Osteoblast (primary cell): ENCODE measurements at places on chromosomes 16 and 17. TPM values are rescaled to one million over a fixed set of nuclear protein-coding genes. Genes with fewer than 3 reads are reported as not detected.

- peak; percentile 46 for DNase-seq
These were observed 31.1 kb downstream of the ST3GAL2 start for GRCh38 chr16:70407811-70408274.

DNA sequence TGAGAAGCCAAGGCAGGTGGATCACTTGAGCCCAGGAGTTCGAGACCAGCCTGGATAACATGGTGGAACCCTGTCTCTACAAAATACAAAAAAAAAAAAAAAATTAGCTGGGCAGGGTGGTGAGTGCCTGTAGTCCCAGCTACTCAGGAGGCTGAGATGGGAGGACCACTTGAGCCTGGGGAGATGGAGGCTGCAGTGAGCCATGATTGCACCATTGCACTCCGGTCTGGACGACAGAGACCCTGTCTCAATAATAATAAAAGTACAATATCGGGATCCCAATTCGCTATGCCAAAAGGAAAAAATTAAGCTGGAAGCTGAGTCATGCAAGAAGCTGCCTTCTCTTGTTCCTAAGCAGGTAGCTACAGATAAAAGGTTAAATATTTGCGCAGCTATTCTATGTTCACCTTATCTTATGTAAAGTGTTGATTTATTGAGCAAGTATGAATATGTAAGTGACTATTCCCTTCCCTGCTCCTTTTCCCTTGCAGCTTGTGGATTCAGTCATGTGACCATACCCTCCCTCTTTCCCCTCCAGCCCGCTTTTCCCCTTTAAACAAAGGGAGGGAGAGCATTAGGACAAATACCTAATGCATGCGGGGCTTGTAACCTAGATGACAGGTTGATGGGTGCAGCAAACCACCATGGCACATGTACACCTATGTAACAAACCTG is 112.0 kb downstream of the LITAF start:
- DNase-seq: no peak

DNA sequence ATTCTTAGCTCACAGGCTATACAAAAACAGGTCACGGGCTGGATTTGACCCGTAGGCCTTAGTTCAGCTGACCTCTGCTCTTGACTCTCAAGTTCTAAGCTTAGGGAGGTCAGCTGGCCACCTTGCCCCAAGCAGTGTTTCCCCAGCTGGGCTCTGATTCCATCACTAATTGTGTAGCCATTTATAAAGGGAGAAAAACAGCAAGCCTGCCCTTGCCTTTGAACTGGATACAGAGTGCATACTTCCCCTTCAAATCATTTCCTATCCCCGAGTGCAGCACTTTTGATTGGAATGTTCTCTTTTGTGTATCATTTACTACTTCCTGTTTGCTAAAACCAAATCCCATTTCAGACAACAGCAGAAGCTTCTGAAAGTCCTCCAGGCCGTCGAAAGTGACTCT is 153.6 kb downstream of the KATNIP start:
- DNase-seq: no peak

- DNase-seq: peak; percentile 85
These were observed 72.1 kb downstream of the SOCS1 start for GRCh38 chr16:11183951-11184350.

DNA sequence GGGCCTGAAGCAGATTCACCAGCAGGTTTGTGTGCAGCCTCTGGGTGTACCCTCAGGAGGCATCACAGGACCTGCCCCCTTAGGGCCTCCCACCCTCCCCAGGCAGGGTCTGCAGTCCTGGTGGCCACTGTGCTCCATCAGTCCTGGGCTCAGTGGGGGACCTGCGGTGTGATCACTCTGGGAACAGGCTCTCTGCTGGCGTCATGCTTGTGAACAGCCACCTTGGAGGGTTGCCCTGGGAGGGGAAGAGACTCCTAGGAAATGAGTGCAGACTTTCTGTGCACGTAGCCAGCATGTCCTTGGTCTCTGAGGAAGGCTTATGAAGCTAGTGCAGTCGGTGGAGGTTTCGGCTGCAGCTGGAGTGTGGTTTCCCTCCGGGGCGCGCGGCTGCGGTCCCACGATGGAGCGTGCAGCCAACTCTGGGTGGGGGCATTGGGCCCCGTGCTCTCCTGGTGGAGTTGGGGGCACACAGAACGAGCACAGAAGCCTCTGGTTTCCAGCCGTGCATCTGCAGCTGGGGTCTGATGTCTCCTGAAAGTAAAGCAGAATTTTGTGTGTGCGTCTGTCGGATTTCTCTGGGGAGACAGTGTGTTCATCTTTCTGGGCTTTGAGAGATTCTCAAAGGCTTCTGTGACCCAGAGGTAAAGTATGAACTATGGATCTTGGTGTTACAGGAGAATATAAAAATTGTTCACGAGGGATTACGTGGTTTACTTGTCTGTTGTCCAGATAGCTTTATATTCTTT is 68.1 kb upstream of the ZNF750 start:
- no peak for DNase-seq

DNA sequence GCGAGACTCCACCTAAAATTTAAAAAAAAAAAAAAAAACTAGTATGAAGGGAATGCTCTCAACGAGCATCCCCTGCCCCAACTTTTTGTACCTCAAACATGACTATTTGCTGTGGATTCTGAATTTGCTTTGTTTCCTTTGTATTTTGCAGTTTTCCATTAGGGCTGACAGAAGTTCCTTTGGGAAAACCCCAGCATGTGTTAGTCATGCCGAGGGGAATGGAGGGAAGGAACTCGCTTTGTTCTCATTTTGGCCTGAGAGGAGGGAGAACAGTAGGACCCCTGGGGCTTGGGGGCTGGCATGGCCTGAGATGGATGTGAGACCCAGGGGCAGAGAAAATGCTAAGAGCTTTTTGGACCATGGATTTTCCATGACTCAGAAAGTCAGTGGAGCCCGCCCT is 20.5 kb downstream of the KRT9 start:
- DNase-seq: peak; percentile 72

GRCh38 chr16:13397126-13397525 is 495.7 kb downstream of the SHISA9 start:
- no peak for DNase-seq

DNA sequence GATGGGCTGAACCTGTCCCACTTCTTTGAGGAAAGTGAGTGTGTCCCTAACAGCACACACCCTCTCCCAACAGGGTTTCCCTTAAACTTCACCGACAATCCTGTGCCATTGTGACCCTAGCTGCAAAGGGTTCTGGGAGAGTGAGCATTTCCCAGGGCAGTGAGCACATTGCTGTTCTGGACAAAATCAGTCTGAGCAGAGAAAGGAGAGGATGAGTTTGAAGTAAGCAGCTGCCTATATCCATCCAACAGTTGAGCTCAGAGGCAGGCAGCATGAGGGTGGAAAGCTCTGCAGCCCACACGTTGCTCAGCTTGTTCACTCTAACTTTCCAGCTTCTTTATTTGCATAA is 296.5 kb upstream of the MAF start:
- DNase-seq: no peak

GRCh38 chr16:88814144-88814502 is 2.4 kb upstream of the APRT start:
- DNase-seq: no peak

GRCh38 chr16:918741-919657 is 51.8 kb downstream of the LMF1 start:
- DNase-seq: no peak

GRCh38 chr16:76213860-76214259 is 63.3 kb upstream of the CNTNAP4 start:
- DNase-seq: no peak

DNA sequence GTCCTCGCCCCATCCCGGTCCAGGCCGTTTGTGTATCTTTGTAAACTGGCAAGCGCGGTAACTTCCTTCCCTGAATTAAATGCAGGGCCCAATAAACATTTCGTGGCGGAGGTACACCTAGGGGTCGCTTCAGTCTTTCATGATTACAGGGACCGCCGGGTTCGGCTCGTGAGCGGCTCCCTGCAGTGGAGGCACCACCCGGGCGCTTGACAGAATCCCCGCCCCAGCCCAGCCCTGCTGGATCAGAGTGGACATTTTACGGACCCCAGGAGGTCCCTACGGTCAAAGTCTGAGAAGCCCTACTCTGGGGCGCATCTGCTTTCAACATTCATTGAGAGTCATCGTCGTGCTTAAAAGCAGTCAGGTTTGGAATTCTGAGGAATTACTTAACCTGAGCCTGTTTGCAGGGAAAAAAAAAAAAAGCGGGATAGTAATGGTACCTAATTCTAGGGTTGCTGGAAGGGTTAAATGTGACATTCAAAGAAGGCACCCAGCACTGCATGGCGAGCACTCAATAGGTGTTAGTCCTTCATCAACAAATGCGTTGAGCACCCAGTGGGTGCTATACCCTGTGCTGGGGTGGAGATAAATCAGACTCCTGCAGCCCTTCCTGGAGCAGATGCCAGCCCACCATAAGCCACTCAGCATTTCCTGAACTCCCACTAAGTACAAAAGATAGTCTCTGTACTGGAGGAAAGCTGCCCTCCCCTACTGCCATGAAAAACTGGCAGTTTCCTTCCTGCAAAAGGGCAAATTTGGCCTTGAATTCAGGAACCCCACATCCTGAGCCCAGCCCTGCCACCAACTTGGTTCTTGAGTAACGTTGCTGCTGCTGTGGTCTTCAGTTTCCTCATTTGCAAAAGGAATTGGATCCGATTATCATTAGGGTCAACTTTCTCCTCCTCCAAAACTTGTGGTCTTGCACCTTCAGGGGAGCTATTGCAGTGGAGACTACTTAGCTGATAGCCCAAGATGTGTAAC is 658 bp upstream of the DUSP3 start:
- no peak for DNase-seq

- no peak for DNase-seq
These were observed 20.2 kb downstream of the HLF start for GRCh38 chr17:55284944-55285339.

GRCh38 chr16:27547134-27547533 is 2.6 kb downstream of the GTF3C1 start:
- DNase-seq: peak; percentile 93

DNA sequence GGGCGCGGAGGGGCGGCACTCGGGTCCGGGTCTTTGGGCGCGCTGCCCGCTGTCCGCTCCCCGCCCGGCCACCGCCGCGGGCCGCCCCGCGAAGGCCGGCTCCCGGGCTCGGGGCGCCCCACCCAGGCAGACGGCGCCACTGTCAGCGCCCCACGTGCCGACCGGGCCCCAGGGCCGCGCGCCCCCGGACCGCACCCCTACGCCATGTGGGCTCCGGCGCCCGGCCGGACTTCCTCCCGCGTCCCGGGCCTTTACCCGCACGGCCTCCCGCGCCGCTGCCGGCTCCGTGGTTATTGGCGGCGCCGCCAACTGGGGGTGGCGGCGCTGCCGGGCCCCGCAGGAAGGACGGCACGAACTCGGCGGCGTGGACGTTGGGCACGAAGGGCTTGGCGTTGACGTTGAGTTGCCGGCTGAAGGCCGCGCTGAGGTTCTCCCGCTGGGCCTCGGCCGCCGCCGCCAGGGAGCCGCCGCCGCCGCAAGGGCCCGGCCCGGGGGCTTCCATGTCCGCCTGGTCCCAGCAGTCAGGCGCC is 577 bp downstream of the GSPT1 start:
- peak; percentile 93 for DNase-seq

The FASN gene
- total RNA-seq: 120 and 142 TPM in 2 replicates

The PRR15L gene
- not detected in 2 replicates for total RNA-seq

The STXBP4 gene
- total RNA-seq: 14.7 and 19.2 TPM in 2 replicates

The NFATC2IP gene
- total RNA-seq: 18.1 and 20.0 TPM in 2 replicates

The SLC35G6 gene
- not detected in 2 replicates for total RNA-seq

The DNAH2 gene
- total RNA-seq: under 0.01 and 0.88 TPM in 2 replicates

The ARHGAP27 gene
- 2.9 and 6.2 TPM in 2 replicates for total RNA-seq
